ENCODE measurements at places on chromosomes 2 and 18.

GRCh38 chr2:202824901-202825300 is 46.7 kb downstream of the ICA1L start:
- DNase-seq: no peak

GRCh38 chr2:191747170-191747530 is 69.2 kb downstream of the NABP1 start:
- DNase-seq: no peak

DNA sequence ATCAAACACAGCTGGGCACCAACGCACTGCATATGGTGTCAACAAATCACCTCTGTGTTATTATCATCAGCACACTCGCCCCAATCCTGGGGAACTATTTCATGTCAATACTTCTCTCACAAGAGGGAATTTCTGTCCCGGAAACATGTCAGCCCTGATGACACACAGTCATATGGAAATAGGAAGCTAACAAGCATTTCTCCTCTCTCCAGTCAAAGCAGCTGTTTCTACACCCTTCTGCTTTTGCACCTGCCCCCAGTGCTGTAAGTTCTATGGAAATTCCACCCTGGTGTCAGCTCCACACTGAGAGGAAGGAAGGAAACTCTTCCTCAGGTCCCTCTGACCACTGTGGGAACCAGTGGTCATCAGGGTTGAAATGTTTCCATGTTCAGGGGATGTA is 447.6 kb upstream of the ID2 start:
- DNase-seq: peak; percentile 35

- no peak for DNase-seq
Measured at GRCh38 chr2:101508636-101509035, 33.7 kb upstream of the RFX8 start.

DNA sequence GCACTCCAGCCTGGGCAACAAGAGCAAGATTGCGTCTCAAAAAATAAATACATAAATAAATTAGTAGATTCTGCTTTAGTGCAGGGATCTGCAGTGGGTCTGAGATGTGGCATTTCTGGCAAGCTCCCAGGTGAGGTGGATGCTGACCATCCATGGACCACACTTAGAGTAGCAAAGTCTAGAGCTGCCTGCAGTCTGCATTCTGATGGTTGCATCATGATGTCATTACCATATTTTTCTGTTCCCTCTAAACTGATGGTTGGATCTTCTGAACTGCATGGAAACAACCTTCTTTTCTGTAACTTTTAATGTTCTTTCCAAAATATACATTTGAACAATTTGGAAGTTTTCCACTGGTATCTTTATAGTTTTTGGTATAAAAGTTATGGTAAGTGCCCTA is 42.9 kb downstream of the MYL12B start:
- no peak for DNase-seq

DNA sequence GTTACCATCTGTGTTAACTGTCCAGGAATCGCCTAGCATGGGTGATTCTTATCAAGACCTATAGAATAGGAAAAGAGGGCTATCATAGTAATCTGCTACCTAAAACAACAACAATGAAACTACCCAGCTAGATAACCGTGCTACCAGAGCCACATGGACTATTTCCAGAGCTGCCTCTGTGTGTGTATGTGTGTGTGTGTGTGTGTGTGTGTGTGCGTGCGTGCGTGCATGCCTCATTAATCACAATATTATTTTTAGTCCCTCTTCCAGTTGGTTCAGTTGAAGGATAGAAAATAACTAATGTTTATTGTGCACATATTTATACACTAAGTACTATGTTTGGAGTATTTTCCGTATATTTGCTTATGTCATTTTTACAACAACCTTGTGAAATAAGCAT is 201.1 kb downstream of the SP3 start:
- no peak for DNase-seq
